ENCODE measurements at places on chromosomes 16 and 17.

DNA sequence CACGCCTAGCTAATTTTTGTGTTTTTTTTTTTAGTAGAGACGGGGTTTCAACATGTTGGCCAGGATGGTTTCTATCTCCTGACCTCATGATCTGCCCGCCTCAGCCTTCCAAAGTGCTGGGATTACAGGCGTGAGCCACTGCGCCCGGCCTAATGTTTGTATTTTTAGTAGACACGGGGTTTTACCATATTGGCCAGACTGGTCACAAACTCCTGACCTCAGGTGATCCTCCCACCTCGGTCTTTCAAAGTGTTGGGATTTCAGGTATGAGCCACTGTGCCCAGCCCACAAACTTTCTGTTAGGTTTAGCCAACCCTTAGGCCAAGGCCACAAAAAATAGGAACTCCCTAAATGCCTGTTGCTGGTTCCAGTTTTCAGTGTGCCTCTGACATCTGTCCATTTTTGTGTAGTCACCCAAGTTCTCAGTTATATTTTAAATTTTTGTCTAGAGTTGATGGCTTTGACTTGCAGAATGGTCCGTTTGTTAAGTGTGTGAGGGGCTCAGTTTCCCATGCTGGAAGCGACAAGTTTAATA is 12.7 kb downstream of the CCL16 start:
- DNase-seq, result no peak

GRCh38 chr17:3994221-3994576 is 30.0 kb upstream of the ATP2A3 start:
- DNase-seq, result no peak

DNA sequence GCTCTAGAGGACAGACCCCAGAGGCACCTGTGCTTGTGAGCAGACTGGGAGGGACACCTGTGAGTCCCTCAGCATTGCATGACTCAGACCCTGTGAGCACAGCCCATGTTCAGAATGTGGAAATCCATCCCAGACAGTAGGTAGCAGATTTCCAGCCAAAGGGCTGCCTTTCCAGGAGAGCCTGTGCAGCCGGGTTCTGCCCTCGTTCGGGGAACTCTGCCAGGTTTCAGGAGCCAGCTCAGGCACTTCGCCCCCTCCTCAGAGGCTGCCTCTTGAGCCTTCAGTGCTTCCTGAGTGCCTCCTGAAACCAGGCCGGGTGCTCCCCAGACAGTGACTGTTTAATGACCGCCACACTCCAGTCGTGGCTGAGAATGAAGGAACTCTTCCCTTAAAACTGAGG is 23.3 kb upstream of the SDR42E2 start:
- no peak for DNase-seq

DNA sequence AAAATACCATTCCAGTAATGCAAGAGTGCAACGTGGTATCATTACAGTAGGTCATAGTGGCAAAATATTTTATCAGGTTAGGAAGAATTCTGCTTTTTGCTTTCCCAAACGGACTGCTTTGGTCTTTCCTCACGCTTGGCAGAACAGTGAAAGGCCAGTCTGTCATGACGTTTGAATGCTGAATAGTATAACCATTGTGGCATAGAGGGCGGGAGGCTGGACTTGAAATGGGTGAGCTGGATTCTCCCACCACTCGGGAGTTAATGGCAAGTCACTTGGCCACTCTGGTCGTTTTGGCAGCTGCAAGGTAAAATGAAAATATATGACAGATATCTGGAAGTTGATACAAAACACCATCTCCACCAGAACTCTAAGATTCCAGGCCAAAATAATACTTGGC is 391.2 kb downstream of the MAF start:
- no peak for DNase-seq

DNA sequence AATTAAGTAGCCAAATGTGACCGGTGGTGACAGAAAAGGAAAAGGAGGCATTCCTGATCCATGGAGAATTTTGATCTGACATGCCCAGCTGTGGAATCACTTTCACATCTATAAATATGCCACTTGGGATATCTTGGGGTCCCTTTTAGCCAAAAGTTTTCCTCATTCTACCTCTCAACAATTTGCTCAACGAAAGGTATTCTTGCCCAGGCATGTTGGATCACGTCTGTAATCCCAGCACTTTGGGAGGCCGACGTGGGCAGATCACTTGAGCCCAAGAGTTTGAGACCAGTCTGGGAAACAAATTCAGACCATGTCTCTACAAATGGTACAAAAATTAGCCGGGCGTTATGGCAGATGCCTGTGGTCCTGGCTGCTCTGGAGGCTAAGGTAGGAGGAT is 24.3 kb downstream of the LITAF start:
- no peak for DNase-seq

GRCh38 chr16:4180511-4180910 is 61.4 kb downstream of the SRL start:
- no peak for DNase-seq

DNA sequence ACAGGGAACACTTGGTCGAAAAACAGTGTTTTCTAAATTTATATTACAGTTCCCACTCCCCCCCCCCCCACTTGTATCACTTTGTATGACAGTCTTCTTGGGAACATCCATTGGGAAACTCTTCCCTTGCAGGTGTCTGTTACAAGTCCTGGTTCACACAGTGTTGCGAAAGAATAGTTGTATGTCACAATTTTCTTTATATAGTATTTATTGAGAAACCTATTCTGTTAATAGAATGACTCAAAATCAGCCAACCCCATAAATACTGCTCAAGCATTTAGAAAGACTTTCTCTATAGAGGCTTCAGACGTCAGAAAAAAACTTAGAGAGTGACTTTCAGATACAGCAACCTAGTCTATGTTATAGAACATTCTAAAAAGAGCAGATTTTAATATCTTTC is 414.4 kb downstream of the WWOX start:
- DNase-seq, result no peak

- DNase-seq, result no peak
Observed at GRCh38 chr17:11682646-11683045, 84.4 kb downstream of the DNAH9 start.
